ENCODE measurements at places on chromosomes 4 and X. TPM values are rescaled to one million over a fixed set of nuclear protein-coding genes. Genes with fewer than 3 reads are reported as not detected.

Gene RLIM
- 6.6 TPM for polyA plus RNA-seq

Gene DGAT2L6
- not detected for polyA plus RNA-seq

Gene FATE1
- polyA plus RNA-seq = not detected

Gene FMR1NB
- not detected for polyA plus RNA-seq

Gene PPARGC1A
- not detected for polyA plus RNA-seq

Gene GNRHR
- not detected for polyA plus RNA-seq
